ENCODE measurements at places on chromosomes 5 and 9. TPM values are rescaled to one million over a fixed set of nuclear protein-coding genes. Genes with fewer than 3 reads are reported as not detected.

The RGP1 gene
- total RNA-seq = 33.8 TPM

The GFI1B gene
- not detected for total RNA-seq

The NEUROG1 gene
- not detected for total RNA-seq

The MBLAC2 gene
- 16.1 TPM for total RNA-seq

The DNM1 gene
- total RNA-seq = 1.4 TPM

The WDR31 gene
- 0.67 TPM for total RNA-seq

DNA sequence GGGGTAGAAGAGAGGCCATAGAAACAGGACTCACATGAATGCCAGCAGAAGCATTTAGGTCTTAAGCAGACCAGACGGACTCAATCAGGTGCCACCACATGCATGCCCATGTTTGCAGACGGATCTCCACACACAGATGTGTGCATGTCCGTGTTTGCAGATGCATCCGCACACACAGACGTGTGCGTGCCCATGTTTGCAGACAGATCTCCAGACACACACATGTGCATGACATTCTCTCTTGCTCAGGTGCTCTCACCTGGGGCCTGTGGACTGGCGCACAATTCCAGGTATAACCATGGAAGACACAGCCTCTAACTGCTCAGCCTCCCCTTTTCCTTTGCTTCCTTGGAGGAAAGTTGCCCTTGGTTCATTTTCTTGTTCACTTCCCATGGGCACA lies 148.3 kb downstream of the CACNA1B start:
- H3K27ac ChIP-seq = no peak overlapping the region
- H3K27me3 ChIP-seq = no peaks in the 10 kb centered on the region
- no peaks in the 10 kb centered on the region for H3K36me3 ChIP-seq
- DNase-seq = no peak
- no peak overlapping the region for H3K4me3 ChIP-seq

GRCh38 chr5:98793223-98793622 lies 19.8 kb downstream of the RGMB start:
- H3K27me3 ChIP-seq = no peaks in the 10 kb centered on the region

GRCh38 chr5:11803436-11803835 lies 100.8 kb downstream of the CTNND2 start:
- no peak overlapping the region for H3K27ac ChIP-seq
- H3K36me3 ChIP-seq = no peaks in the 10 kb centered on the region
- no peaks in the 10 kb centered on the region for H3K27me3 ChIP-seq
- H3K4me3 ChIP-seq = no peak overlapping the region
- DNase-seq = no peak
- no peaks in the 10 kb centered on the region for H3K4me1 ChIP-seq

DNA sequence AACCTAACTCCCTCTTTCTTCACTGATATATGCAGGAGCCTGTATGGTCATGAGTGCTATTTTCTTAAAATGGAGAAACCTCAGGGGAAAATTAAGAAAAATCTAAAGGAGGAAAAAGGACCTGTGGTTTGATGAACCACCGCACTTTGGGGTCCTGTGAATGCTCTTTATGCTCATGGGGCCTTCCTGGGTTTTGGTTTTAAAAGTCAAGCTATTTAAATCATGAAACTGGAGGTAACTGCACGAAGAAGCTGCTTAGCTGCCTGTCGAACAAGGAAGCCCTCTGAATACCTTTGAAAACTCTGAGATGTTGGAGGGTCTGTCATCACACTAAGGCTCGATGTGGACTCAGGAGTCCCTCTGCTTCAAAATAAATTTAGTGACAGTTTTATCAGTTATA lies 564.5 kb upstream of the ADAMTS16 start:
- H3K4me3 ChIP-seq = no peak overlapping the region
- H3K27me3 ChIP-seq = no peaks in the 10 kb centered on the region
- no peaks in the 10 kb centered on the region for H3K4me1 ChIP-seq
- DNase-seq = no peak
- H3K36me3 ChIP-seq = no peaks in the 10 kb centered on the region
- no peak overlapping the region for H3K27ac ChIP-seq

DNA sequence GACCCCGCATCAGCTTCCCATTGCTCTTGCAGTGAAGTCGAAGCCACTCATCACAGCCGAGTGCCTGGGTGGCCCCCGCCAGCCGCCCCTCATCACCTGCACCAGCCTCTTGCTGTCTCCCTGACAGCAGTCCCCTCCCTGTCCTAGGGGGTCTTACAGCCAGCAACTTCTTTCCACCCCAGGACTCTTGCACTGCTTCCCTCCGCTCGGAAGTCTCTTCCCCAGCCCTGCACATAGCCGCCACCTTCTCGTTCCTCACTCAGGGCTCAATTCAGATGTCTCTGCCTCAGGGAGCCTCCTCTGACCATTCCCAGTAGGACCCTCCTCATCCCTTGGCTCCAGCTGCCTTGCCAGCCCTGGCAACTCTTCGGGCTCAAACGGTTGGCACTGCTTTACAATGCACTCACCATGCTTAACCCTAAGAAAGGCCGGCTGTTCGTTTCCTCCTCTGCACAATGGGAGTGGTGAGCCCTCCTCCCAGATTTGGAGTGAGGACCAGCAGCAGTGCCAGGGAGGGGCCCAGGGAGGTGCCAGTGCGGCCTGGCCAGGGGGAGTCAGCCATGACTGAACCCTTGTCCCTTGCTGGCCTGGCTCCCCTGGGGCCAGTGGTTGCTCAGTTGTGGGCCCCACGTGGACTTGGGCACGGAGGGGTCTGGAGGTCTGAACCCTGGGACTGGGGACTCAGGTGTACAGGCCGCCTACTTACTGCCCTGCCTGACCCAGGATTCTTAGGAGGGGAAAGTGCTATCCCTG lies 6.1 kb downstream of the TCF7 start:
- no peak for DNase-seq
- peak overlapping the region; percentile 82 for H3K4me3 ChIP-seq
- no peaks in the 10 kb centered on the region for H3K27me3 ChIP-seq
- peaks cover 81% of the 10 kb centered on the region for H3K36me3 ChIP-seq

DNA sequence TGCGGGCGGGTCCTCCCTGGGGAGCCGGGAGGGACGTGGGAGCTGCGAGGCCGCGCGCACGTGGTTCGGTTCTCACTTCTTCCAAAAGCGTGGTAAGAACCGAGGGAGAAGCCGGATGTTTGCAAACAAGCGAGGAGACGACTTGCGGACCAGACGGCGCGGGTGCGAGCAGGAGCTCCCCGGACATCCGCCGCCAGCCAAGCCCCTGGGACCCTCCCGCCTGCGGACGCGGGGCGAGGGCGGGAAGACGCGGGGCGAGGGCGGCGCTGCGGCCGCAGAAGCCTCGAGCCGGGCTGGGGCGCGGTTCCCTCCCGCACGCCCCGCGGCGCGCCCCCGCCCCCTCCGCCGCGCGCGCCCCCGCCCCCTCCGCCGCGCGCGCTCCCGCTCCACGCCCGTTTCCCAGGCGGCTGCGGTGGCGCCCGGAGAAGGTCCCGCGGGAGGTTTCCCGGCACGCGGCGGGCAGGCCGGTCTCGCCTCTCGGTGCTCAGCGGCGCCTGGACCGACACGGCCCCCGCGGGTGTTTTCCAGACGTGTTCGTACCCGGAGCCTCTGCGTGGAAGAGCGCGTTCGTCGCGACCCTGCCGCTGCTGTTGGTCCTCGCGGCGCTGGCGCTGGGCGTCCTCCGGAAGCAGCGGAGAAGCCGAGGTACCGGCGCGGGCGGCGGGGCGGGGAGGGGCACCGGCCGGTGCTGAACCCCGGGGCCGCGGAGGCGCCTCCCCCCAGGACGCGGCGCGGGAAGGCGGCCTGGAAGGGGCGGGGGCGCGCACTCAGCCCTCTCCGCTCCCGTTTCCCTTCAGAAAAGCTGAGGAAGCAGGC lies 12.8 kb downstream of the BTNL9 start:
- no peaks in the 10 kb centered on the region for H3K36me3 ChIP-seq
- H3K27ac ChIP-seq = no peak overlapping the region
- peak; percentile 10 for DNase-seq
- peaks cover 16% of the 10 kb centered on the region for H3K4me1 ChIP-seq

GRCh38 chr5:78893940-78894677 lies 91.0 kb downstream of the ARSB start:
- no peak overlapping the region for H3K4me3 ChIP-seq
- no peaks in the 10 kb centered on the region for H3K4me1 ChIP-seq
- no peak overlapping the region for H3K27ac ChIP-seq
- H3K27me3 ChIP-seq = no peaks in the 10 kb centered on the region
- no peak for DNase-seq

DNA sequence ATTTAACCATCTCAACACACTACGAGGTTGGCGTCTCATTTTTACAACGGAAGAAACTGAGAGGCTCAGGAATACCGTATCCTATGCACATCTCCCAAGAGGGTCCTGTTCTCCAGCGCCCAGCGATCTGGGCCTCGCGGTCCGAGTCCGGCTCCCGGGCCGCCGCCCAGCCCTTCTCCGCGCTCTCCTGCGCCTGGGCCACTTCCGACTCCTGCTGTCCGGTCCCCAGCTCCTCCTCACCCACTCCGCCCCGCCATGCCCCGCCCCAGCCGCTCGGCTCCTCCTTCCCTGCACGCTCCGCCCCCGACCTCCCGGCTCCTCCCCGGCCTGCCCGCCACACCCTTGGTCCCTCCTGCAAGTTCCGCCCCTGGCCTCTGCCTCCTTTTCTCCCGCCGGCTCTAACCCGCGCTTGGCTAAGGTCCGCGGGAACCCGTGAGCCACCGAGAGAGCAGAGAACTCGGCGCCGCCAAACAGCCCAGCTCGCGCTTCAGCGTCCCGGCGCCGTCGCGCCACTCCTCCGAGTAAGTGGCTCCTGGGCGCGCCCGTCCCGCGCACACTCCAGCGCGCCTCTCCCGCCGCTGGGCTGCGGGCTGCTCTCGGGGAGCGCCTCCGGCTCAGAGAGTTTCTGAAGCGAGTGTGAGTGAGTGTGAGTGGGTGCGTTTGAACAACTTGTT lies 87.3 kb upstream of the TNFAIP8 start:
- peak; percentile 93 for DNase-seq
- H3K4me1 ChIP-seq = peaks cover 36% of the 10 kb centered on the region
- peak overlapping the region; percentile 90 for H3K27ac ChIP-seq
- H3K27me3 ChIP-seq = no peaks in the 10 kb centered on the region
- H3K36me3 ChIP-seq = no peaks in the 10 kb centered on the region

DNA sequence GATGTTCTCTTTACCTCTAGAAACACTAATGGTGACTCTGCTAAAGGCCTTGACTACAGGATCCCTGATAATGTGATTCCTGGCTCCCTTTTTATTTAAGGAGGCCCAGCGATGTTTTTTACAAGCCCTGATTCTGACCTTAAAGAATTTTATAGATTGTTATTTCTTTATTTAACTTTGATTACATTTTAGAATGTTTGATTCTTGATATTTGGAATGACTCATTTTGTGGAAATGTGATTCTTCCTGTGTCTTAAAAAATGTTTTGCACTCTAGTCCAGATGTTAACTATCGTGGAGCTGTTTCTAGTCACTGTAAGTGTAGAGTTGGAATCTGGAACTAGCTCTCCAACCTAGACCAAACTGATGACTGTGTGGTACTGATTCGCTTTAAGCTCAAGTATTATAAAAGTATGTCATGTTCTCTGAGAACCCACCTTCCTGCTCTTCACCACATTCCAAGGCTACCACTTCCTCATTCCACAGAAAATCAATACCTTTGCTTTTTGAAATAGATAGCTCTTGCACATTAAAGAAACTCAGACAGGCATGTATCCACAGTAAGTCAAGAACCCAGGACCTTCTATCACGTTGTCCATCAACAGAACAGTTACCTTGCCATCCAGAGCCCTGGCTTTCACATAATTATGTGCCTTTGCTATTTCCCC lies 65.2 kb downstream of the JMY start:
- no peak overlapping the region for H3K4me3 ChIP-seq
- no peak overlapping the region for H3K27ac ChIP-seq
- DNase-seq = no peak
- peaks cover 22% of the 10 kb centered on the region for H3K36me3 ChIP-seq
- H3K27me3 ChIP-seq = no peaks in the 10 kb centered on the region

DNA sequence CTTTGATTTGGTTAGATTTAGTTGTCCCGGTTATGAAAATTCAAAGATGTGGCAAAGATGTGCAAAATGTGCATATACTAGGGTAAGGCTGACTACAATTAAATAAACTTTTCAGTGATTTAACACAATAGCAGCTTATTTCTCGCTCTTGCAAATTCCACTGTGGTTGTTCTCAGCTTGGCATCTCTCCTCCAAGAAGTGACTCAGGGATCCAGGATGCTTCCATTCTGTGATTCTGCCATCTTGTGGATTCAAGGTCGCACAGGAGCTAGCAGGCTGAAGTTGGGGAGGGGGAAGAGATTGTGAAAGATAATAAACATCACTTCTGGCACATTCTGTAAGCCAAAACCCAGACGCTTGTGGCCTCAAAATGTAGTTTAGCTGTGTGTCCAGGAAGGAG lies 60.1 kb upstream of the TGFBR1 start:
- H3K36me3 ChIP-seq = no peaks in the 10 kb centered on the region
- no peaks in the 10 kb centered on the region for H3K27me3 ChIP-seq
- no peak overlapping the region for H3K27ac ChIP-seq
- H3K4me1 ChIP-seq = peaks cover 12% of the 10 kb centered on the region
- no peak for DNase-seq

- H3K4me3 ChIP-seq = no peak overlapping the region
- H3K27ac ChIP-seq = no peak overlapping the region
- H3K36me3 ChIP-seq = no peaks in the 10 kb centered on the region
- no peak for DNase-seq
- H3K4me1 ChIP-seq = no peaks in the 10 kb centered on the region
Measured at GRCh38 chr9:135095470-135096407, 8.3 kb downstream of the OLFM1 start.

DNA sequence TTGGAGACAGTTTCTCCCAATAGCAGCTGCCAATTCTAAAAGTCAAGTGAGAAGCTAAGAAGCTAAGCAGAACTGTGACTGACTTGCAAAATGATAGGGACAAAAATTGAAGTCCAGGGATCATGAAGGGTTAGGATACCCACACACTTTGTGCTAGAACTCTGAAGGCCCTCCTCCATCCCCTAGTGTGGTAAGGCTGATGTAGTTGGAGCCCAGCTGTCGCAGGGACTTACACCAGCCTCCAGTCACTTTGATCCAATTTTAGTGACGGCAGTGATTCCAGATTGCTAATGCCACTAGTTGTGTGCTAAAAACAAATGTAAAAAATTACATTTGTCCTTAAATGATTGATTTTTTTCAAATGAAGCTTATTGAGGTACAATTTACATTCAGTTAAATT lies 742.7 kb upstream of the ZNF608 start:
- H3K27ac ChIP-seq = no peak overlapping the region
- H3K4me1 ChIP-seq = no peaks in the 10 kb centered on the region
- H3K27me3 ChIP-seq = no peaks in the 10 kb centered on the region
- no peak for DNase-seq
- no peaks in the 10 kb centered on the region for H3K36me3 ChIP-seq

- no peak overlapping the region for H3K27ac ChIP-seq
- H3K4me3 ChIP-seq = no peak overlapping the region
- H3K4me1 ChIP-seq = no peaks in the 10 kb centered on the region
- DNase-seq = no peak
- H3K36me3 ChIP-seq = no peaks in the 10 kb centered on the region
- no peaks in the 10 kb centered on the region for H3K27me3 ChIP-seq
Measured at GRCh38 chr5:9295466-9295801, 250.4 kb downstream of the SEMA5A start.

GRCh38 chr5:54689411-54690251 lies 172.1 kb downstream of the SNX18 start:
- no peak overlapping the region for H3K27ac ChIP-seq
- no peaks in the 10 kb centered on the region for H3K27me3 ChIP-seq
- H3K4me3 ChIP-seq = no peak overlapping the region
- no peak for DNase-seq
